ENCODE measurements at places on chromosomes 12 and 14. TPM values are rescaled to one million over a fixed set of nuclear protein-coding genes. Genes with fewer than 3 reads are reported as not detected.

- DNase-seq: no peak
Observed at GRCh38 chr14:54639611-54640010, 72.7 kb downstream of the SAMD4A start.

- DNase-seq: no peak
Observed at GRCh38 chr12:122111089-122111641, 32.6 kb downstream of the MLXIP start.

DNA sequence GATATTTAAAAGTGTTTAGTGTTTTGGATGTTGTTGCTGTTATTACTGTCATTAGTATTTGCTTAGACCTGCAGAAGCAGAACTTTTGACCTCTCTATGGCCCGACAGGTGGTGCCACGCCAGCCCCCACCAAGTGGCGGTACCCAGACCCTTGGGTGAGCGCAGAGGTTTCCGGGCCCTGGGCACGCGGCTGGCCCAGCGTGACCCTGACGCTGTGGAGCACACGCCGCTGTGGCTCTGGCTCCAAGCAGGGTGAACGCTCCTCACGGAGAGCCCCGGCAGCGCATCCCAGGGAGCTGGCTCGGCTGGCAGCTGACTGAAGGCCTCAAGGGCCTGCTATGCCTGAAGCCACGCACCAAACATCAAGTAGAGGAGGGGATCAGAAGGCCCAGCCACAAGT lies 22.6 kb downstream of the SLC25A47 start:
- no peak for DNase-seq

GRCh38 chr12:107857191-107857590 lies 82.7 kb downstream of the ASCL4 start:
- DNase-seq: no peak

DNA sequence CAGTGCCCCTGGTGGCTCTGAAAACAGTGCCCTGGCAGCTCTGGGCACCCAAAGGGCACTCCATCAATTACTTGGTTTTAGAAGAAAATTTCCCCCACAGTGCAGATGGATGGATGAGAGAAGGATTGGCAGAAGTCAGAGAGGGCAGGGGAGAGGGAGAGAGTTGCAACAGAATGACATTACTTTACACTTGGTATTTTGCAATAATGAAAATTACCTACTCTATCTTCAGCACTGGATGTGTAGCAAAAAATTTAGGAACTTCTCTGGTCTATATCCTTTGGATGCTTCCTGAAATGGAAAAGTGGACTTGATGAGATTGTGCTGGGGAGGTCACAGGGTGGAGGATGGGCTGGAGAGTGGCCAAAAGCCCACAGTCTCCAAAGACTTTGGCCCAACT lies 193.2 kb downstream of the CHST11 start:
- no peak for DNase-seq

GRCh38 chr14:92770484-92770883 lies 22.1 kb upstream of the LGMN start:
- DNase-seq: no peak

DNA sequence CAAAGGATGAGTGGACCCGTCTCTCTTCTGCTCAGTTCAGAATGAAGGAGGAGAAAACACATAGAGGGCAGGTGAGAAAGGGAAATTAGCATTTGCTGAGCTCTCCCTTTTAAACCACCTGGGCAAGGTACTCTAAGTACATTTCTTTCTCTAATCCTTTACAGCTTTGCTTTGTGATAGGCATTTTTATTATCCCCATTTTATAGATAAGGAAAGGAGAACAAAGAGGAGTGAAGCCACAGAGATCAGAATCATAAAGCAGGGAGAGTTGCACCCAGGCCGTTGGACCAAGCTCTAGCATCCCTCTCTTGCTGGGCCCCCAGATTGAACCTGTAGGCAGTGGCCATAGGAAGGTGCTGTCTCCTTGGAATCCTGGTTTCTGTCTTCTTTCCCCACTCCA lies 47.0 kb downstream of the VCPKMT start:
- no peak for DNase-seq

GRCh38 chr12:72234886-72235285 lies 37.3 kb upstream of the TRHDE start:
- DNase-seq: no peak

DNA sequence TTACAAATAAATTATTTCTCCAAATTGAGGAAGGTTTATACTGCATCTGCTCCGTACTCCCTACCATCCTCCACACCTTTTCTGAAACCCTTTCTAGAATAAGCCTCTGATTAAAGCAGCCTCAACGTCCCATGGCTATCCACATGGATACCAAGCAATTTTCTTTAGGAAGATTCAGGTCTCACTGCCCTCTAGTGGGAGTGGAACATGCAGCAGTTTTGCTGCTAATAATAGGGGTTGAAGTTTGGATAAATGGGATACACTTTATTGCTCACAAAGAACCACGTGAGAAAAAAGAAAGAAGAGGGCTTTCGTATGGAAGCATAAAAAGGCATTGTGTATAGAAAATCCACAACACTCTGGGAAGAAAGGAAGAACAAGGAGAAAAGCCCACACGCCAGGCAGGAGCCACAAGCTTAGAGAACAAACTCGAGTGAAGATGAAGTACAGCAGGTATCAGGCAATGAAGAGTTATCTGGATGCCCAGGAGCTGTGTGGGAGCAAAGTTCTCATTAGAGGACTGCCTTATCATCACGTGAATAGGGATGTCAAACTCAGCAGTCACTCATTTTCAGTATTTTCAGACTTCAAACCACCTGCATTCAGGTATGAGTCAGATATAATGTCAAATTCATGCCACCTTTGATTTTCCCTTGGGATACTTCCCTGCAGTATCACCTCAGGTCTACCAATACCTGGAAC lies 45.8 kb downstream of the CCER1 start:
- no peak for DNase-seq

DNA sequence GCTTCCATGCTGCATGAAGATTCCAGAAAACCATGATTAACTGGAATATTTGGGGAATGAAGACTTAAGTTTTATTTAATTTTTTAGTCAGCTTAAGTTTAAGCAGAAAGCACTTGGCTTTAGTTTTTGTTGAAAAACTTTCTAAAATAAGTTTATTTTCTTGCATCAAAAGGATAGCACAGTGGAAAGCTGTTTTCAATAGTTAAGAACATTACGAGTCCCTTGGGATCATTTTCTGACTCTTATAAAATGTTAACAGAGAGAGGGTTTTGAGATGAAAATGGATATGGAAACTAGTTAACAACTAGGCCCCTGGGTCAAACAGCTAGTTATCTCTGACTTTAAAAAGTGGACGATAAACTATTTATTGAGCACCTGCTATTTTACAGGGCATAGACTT lies 181.9 kb upstream of the SLC38A2 start:
- no peak for DNase-seq

DNA sequence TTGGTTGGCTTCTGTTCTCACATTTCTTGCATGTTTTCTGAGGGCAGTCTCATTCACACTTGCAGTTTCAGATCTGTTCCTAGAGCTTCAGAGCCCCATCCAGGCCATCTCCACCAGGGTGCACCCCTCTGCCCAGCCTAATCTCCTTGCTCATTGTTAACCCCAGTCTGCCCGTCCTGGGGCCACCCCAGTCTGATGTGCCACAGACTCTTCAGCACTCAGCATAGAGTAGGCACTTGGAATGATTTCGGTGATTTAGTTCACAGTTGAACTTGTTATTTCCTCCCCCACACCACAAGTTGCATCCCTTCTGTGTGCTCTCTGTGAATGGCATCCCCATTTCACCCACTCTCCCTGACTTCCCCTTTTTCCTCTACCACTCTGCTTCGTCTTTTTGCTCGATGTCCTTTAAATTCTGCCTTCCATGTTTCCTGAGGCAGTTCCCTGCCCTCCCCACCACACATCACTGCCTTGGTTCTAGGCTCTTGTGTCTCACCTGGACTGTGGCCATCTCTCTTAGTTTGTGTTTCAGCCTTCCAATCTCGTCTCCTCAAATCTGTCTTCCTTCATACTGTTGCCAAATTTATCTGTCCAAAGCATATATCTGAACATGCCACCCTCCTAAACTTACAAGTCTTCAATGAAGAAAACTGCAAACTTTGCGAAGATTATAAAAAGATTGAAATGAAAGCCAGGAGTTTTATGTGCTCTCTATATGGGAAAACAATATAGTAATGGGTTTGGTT lies 41.5 kb downstream of the ANO6 start:
- DNase-seq: no peak

GRCh38 chr12:90062799-90063198 lies 354.2 kb upstream of the ATP2B1 start:
- DNase-seq: no peak

Gene CLEC4A
- total RNA-seq: 0.97 TPM

Gene FOXA1
- total RNA-seq: not detected
